Fibroblast of skin of abdomen (primary cell): ENCODE measurements at places on chromosomes 16 and 17.

DNA sequence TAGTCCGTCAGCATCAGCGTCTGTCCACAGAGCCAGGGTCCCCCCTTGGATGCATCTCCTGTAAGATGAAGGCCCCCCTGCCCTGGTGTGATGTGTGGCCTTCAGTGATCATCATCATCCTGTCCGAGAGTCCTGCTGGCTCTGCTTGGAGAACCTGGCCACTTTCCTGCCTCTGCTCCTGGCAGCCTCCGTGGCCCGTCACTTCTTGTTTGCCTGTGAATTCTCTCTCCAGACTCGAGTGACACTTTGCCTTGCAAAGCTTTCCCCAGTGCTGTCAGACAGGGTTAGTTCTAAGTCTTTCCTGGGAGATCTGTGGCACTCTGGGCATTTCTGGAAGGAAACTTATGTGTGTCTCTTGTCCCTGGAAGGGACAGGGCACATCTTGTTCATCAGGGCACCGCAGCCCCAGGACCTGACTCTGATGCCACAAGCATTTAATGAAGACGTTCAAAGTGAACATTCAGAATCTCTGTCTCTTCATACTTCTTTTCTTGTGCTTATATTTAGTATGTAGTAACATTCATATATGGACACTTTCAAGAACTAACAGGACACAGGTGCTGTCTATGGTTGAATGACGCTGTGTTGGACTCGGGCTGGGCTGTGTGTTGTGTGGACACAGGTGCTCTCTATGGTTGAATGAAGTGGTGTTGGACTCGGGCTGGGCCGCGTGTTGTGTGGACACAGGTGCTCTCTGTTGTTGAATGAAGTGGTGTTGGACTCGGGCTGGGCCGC lies 68.5 kb downstream of the RPTOR start:
- no peak for DNase-seq

DNA sequence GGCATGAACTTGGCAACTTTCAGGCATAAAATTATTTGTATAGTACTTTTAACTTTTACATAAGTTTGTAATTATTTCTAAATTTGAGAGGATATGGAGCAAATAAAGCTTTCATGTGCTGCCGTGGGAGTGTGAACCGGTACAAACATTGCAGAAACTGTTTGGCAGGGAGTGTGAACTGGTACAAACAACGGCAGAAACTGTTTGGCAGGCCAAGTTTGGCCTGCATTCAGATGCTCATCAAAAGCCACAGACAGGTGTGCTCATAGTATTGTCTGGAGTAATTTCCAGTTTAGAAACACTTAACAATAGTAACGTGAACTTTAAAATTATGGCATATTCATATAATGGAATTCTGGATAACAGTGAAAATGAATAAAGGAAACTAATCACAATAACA lies 73.8 kb upstream of the ATP2A3 start:
- DNase-seq = no peak

- peak; percentile 92 for DNase-seq
Measured at GRCh38 chr16:24993722-24994686, 21.2 kb downstream of the ARHGAP17 start.

DNA sequence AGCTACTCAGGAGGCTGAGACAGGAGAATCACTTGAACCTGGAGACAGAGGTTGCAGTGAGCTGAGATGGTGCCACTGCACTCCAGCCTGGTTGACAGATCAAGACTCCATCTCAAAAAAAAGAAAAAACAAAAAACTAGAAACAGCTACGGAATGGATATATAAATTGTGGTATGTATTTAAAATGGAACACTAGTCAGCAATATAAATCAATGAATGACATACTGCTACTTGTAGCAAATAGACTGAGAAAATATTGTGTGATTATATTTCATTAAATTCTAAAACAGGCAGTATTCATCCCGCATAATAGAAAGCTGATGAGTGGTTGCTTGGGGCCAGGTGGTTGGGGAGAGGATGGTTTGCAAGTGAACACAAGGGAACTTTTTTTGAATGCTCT lies 261.7 kb downstream of the BCAS3 start:
- DNase-seq = no peak

DNA sequence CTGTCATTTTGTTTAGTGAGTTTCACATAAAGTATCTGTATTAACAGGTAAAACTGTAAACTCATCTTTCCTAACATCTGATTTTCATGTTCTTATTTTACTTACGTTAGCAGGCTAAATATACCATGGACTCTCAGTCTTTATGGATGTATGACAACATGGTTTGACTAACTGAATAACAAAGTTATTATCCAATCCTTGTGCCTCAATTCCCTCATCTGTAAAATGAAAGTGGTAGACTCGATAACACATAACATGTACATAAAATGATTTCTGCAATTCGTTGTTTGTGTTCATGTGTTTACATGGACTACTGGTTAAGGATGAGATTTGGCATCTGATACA lies 9.5 kb upstream of the PCTP start:
- no peak for DNase-seq

GRCh38 chr16:749010-749409 lies 8.2 kb upstream of the CIAO3 start:
- peak; percentile 73 for DNase-seq

DNA sequence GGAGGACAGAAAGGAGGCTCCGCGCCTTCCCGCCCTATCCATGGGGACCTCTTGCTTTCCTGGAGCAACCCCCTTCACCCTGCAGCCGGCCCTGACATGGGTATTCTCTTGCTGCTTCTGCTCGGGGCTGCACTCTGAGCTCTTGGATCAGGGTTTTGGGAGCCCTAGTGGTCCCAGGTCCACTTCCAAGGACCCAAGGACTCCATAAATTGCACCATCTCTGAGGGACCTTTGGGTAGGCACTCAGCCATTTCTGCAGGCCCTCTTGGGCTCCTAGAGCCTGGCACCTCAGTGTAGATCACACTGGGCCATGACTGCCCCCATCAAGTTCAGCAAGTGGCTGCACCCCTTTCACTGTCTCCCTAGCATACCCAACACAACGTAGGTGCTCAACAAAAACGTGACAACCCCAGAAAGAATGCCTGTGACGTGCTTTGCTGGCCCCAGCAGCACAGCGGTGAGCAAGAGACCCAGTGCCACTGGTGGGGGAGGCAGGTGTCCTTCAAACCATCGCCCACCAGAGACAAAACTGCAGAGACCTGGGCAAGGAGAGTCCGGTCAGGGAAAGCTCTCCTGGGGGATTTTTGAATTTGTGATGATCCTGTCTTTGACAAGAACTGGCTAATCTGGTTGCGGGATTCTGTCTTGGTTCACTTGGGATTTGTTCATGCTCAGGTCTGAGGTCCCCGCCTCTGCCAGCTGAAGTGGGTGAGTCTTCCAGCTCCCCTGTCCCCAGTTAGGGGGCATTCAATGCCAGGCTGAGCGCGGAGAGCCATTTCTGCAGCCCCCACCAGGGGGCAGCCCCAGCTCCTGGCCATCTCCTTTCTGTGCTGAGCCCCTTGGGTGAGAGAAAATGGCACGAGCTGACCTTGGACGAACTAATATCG lies 2.5 kb upstream of the RAB11FIP4 start:
- DNase-seq = no peak

GRCh38 chr16:71501547-71501946 lies 12.4 kb upstream of the ZNF19 start:
- no peak for DNase-seq

GRCh38 chr16:59487067-59487466 lies 753.0 kb upstream of the GOT2 start:
- DNase-seq = no peak

DNA sequence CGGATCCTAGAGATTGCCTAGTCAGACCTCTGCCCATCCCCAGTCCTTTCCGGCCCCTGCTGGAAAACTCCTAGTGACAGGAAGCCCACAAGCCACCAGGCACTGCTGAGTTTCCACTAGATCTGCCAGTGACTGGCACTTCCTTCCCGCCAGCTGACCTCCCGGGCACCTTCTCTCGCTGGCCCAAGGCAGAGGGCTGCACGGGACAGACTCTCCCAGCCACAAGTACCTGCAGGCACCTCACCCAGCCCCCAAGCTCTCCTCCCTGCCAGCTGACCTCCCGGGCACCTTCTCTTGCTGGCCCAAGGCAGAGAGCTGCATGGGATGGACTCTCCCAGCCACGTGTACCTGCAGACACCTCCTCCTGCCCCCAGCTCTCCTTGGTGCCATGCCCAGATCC lies 66.3 kb upstream of the DOC2B start:
- DNase-seq = no peak

- no peak for DNase-seq
Measured at GRCh38 chr17:81825841-81826466, 7.1 kb downstream of the MCRIP1 start.

GRCh38 chr17:78595135-78595810 lies 18.1 kb upstream of the DNAH17 start:
- no peak for DNase-seq

DNA sequence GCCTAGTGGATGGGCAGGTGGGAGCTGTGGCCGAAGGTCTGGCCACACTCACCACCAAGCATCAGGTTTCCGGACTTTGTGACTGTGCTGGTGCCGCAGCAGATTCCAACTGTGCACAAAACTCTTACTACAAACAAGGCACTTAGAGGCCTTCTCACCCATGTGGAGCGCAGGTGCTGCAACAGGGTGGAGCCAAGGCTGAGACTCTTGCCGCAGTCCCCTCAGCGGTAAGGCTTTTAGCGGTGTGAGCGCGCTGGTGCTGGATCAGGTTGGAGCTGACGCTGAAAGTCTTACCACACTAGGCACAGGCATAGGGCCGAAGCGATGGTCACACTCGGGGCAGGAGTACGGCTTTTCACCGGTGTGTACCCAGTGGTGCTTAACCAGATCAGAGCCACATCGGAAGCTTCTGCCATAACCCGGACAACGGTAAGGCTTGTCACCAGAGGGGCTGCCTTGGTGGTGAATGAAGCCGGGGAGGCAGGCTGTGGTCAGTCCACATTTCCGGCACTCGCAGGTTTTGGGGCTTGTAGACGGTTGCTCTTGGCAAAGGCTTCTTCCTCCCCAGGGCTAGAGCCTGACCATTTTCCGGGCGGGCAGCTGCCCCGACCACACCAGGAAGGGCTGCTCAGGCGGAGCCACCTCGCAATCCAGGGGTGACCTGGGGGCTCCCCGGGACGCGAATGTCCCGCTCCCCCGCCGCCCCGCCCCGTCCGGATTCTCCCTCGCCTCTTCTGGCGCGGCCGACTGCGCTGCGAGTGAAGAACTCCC lies 1.0 kb upstream of the ARMC5 start:
- no peak for DNase-seq

DNA sequence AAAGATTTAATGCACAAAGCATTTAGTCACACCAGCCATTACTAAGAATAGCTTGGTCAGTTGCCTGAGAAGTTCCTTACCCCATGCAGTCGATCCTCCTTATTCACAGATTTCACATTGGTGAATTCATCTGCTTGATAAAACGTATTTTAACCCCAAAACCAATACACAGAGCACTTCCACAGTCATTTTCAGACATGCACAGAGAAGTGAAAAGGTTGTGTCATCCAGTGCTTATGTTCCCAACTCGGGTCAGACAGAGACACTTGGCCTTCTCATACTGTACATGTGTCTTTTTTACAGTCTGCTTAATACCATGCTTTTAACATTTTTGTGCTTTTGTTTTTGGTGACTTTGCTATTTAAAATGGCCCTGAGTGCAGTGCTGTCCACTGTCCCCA lies 219.7 kb downstream of the SPECC1 start:
- DNase-seq = peak; percentile 13

- no peak for DNase-seq
Measured at GRCh38 chr17:51846566-51846965, 311.9 kb downstream of the CA10 start.

GRCh38 chr17:66508896-66509844 lies 206.8 kb downstream of the PRKCA start:
- peak; percentile 73 for DNase-seq

DNA sequence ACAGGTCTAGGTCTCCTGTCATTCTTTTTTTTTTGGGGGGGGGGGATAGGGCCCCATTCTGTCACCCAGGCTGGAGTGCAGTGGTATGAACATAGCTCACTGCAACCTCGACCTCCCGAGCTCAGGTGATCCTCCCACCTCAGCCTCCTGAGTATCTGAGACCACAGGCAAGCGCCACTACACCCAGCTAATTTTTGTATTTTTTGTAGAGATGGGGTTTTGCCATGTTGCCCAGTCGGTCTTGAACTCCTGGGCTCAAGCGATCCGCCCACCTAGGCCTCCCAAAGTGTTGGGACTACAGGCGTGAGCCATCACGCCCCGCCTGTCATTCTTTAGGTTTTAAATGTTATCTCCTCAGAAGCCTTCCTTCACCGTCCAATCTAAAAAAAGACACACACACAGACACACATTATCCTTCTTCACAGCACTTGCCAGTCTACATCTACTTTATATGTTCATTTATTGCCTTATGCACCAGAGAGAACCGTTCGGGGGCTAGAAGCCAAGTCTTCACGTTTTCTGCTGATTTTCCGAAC lies 694 bp downstream of the MRPL27 start:
- DNase-seq = no peak

DNA sequence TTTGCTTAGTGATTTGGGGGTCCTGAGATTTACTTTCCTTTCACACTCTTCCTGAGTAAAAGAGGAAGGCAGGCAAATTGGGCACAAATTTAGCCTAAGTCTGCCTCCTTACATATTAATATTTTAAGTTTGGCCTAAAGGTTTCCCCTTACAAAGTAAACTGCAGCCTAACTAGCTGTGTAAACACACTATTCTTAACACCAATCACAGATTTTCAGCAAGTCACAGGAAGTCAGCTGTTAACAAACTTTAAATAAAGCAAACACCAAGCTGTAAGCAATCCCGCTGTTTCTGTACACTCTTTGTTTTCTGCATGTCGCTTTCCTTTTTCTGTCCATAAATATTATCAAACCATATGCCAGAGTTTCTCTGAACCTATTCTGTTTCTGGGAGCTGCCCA lies 45.1 kb upstream of the ABCC11 start:
- no peak for DNase-seq

GRCh38 chr17:27776882-27777624 lies 23.3 kb downstream of the NOS2 start:
- DNase-seq = no peak

GRCh38 chr17:16273499-16273898 lies 56.5 kb downstream of the PIGL start:
- DNase-seq = peak; percentile 54

DNA sequence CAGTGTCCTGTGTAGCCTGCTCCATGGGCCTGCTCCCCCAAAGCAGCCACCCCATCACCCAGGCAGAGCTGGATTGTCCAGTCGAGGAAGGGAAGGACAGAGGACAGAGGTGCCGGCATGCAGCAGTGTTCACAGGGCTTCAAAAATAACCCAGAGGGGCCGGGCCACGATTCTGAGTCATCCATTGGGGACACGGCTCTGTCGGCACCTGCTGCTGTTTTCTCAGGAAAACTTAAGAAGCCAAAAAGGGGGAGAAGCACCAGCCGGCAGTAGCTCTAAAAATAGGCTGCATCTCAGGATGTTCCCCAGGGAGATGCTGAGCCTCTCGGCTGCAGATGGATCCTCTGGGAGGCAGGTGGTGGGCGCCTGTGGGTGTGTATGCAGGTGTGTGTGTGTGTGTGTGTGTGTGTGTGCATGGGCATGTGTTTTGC lies 1.6 kb downstream of the CA7 start:
- no peak for DNase-seq

GRCh38 chr17:71757156-71757555 lies 363.7 kb upstream of the SOX9 start:
- peak; percentile 25 for DNase-seq

- peak; percentile 27 for DNase-seq
Measured at GRCh38 chr17:37220607-37220953, 155.2 kb upstream of the C17orf78 start.
